Upper lobe of left lung (tissue), 6 donors: ENCODE measurements at places on chromosomes 2 and 18. TPM values are rescaled to one million over a fixed set of nuclear protein-coding genes. Genes with fewer than 3 reads are reported as not detected.

DNA sequence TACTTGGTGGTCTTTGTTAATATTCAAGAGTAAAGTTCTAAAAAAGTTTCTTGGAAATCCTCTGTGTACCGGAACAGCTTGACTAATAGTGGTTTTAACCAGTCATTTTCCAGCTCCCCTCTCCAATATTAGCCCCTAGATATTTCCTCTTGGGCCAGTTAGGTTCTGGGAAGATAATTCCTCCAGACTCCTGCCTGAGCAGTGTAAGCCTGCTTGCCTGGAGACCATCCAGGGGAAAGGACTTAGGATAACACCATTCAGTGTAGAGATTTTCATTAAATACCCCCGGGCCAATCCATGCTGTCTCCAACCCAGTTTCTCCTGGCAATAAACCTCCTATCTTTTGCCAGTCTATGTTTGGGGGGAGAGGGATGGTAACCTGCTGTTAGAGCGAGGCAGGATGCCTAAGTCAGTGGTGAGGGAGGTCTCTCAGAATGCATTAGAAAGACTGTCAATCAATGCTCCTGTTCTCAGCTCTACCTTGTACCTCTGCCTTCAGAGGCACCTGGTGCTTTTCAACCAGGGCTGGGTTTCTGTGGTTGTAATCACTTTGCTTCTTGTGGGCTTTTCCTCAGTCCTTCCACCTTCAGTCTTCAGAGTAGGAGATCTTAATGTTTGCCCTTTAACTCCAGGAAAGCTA is 186.4 kb downstream of the RNF152 start:
- DNase-seq: no peak
- H3K27ac ChIP-seq: no peak overlapping the region
- H3K36me3 ChIP-seq: no peaks in the 10 kb centered on the region
- H3K4me1 ChIP-seq: no peaks in the 10 kb centered on the region

GRCh38 chr2:126655051-126655450 is 907 bp upstream of the GYPC start:
- peaks cover 53% of the 10 kb centered on the region for H3K4me1 ChIP-seq
- no peak for DNase-seq
- no peak overlapping the region for H3K4me3 ChIP-seq

The SLC9A2 gene
- total RNA-seq: not detected

The SATB2 gene
- 3.0 TPM for total RNA-seq

The RNU2-63P gene
- total RNA-seq: not detected

DNA sequence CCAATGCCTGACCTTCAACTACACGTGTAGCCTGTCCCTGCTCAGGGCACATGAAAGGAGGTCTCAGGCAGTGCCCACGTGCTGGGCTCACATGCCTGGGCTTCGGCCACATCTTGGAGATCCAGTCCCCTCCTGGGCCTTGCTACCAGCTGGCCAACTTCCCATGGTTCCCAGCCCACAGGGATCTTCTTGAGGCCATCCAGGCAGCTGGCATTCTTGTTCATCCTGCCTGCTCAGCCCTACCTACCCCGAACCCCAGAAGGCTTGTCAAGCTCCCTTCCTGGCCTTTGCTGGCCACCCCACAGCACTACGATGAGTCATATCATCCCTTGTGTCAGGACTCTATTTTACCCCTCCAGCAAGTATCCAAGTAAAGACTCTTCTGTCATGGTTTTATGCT is 97.1 kb downstream of the ZBTB7C start:
- peaks cover 6% of the 10 kb centered on the region for H3K4me1 ChIP-seq

- no peaks in the 10 kb centered on the region for H3K4me1 ChIP-seq
- H3K27ac ChIP-seq: no peak overlapping the region
- H3K36me3 ChIP-seq: no peaks in the 10 kb centered on the region
- no peaks in the 10 kb centered on the region for H3K27me3 ChIP-seq
- H3K4me3 ChIP-seq: no peak overlapping the region
Observed at GRCh38 chr2:5720426-5720825, 28.2 kb downstream of the SOX11 start.

- no peaks in the 10 kb centered on the region for H3K27me3 ChIP-seq
- no peak overlapping the region for H3K4me3 ChIP-seq
- no peak for DNase-seq
- H3K27ac ChIP-seq: no peak overlapping the region
- H3K36me3 ChIP-seq: no peaks in the 10 kb centered on the region
- H3K4me1 ChIP-seq: peaks cover 24% of the 10 kb centered on the region
Observed at GRCh38 chr2:12858786-12859185, 142.1 kb downstream of the TRIB2 start.

DNA sequence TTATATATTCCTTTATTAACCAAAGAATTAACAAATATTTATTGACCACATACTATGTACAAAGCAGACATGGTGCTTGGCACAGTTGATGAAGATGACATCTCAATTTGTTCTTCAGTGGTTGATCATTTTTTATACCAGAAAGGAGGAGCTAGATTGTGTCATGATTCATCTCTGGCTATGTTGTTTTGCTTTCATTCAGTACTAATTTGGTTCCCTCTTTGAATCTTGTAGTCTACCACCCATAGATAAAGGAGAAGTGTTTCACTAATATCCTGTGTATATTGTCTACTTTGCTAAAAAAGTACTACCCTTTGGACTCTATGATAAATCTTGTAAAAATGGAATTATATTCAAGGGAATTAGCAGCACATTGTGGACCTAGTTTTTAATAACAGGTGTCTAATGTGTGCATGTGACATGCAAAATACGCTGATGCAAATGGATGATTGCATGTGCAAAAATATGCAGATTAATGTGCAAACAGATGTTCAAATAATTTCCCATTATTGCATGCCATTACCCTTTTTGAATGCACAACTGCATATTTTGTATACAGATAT is 313.2 kb upstream of the ZEB2 start:
- no peak for DNase-seq
- H3K4me3 ChIP-seq: no peak overlapping the region
- no peaks in the 10 kb centered on the region for H3K27me3 ChIP-seq
- H3K4me1 ChIP-seq: no peaks in the 10 kb centered on the region
- no peak overlapping the region for H3K27ac ChIP-seq

DNA sequence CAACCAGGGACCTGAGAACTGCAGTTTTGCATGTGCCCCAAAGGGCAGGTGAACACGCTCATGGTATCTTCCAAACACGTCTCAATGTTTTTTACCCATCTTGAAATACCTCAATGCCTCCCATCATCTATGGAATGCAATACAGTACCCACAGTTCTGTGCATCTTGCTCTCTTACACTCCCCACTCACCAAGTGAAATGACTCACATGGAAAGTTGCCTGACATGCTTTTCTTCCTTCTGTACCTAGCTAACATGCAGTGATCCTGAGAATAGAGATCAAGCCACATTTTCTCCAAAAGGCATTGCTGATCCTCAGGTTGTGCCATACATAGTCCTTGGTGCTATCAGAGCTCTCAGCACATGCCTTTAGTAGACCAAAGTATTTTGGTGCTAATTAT is 373.9 kb downstream of the GPD2 start:
- no peaks in the 10 kb centered on the region for H3K27me3 ChIP-seq
- no peak overlapping the region for H3K4me3 ChIP-seq
- H3K4me1 ChIP-seq: no peaks in the 10 kb centered on the region

DNA sequence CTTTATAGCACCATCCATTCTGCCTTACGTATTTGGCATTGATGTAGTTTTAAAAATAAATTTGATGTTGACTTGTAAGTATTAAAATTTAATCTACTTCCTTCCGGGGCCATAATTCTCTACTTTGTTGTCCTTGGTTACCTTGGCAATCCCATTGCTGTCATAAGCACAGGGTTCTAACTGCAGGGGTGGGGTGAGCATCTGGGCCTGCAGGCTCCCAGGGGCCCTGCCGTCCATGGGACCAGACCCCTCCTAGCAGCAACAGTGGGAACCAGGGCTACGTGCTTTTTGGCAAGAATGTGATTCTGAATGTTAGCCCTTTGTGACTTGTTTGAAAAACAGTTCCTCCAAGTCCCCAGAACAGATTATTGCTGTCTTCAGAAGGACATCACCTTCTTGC is 4.9 kb downstream of the ASAP2 start:
- no peak for DNase-seq
- peak overlapping the region; percentile 32 for H3K27ac ChIP-seq
- H3K36me3 ChIP-seq: no peaks in the 10 kb centered on the region
- H3K27me3 ChIP-seq: no peaks in the 10 kb centered on the region
- H3K4me1 ChIP-seq: peaks cover 46% of the 10 kb centered on the region

The PJVK gene
- total RNA-seq: 3.7 TPM

The RNF125 gene
- total RNA-seq: 4.6 TPM

The ALLC gene
- not detected for total RNA-seq

The GREB1L gene
- 0.20 TPM for total RNA-seq

DNA sequence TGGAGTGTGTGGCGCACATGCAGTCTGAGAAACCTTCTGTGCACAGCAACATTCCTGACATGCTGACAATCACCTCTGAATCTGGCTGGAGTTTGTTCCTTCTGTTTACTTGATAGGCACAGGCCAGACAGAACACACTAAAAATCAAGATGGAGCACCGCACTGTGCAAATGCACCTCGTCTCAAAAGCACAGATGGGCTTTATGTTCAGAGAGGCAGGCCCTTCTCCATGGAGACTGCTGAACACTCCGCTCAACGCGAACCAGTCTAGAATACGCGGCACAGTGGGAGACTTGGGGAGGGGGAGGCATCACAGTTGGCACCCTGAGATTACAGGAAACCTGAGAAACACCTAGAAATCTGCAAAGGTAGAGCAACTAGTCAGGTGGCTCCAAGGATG is 58.4 kb upstream of the DNMT3A start:
- no peak for DNase-seq
- H3K4me3 ChIP-seq: no peak overlapping the region
- H3K4me1 ChIP-seq: no peaks in the 10 kb centered on the region
- H3K27ac ChIP-seq: no peak overlapping the region
- H3K36me3 ChIP-seq: no peaks in the 10 kb centered on the region

GRCh38 chr2:128813352-128814034 is 494.8 kb upstream of the HS6ST1 start:
- H3K27me3 ChIP-seq: no peaks in the 10 kb centered on the region
- H3K27ac ChIP-seq: no peak overlapping the region
- H3K4me1 ChIP-seq: no peaks in the 10 kb centered on the region
- no peaks in the 10 kb centered on the region for H3K36me3 ChIP-seq

DNA sequence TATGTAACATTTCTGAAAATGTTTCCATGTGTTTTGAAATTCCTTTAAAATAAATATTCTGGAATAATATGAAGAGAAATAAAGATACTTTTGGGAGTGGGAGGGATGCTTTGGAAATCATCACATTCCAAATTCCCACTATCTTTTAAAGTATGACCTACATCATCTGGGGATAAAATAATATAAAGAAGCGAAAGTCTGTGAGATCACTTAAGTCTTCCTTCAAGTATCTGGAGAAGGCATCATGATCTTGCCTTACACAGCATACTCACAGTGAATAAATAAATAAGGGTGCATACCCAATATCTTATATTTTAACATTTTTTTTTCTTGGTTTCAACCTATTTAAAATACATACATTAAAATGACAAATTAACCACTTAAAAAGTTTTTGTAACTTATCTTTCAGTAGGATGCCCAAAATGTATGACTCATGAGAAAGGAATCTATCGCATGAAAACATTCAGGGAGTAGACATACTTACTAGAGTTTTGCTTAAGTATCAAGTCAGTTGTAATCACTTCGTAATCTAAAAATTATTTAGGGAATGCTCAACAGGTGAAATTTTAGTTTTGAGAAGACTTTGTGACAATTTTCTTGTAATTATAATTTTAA is 248.3 kb upstream of the COL3A1 start:
- no peak overlapping the region for H3K27ac ChIP-seq
- no peak for DNase-seq
- H3K4me3 ChIP-seq: no peak overlapping the region
- H3K36me3 ChIP-seq: no peaks in the 10 kb centered on the region
- H3K27me3 ChIP-seq: no peaks in the 10 kb centered on the region

The ANKRD30B gene
- not detected for total RNA-seq

The UGT1A10 gene
- total RNA-seq: not detected

DNA sequence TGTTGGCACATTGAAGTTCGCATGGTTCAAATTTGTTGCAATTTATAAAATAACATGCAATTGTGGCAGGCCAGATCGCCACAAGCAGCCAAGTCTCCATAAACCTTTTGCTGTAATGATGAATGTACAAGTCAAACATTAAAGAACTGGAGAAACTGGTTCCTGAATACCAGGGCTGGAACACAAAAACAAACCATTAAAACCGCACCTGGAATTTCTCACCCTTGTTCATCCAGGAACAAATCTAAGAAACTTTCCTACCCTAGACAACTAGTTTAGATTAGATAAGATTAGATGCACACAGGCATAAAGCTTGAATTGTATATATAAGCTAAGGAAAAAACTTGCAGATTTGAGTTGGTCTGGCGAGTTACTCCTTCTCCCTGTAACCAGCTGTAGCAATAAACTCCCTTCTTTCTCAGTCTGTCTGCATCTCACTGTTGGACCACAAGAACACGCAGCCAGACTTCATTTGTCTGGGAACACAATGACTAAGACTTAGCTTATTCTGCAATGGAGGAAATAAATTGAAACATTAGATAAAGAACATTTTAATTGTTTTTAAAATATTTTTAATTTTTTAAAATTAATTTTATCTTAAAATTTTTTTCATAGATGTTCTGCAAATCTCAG is 1835.5 kb upstream of the LRRTM1 start:
- H3K27me3 ChIP-seq: no peaks in the 10 kb centered on the region
- H3K4me1 ChIP-seq: no peaks in the 10 kb centered on the region
- no peak for DNase-seq
- no peak overlapping the region for H3K27ac ChIP-seq
- H3K36me3 ChIP-seq: no peaks in the 10 kb centered on the region

DNA sequence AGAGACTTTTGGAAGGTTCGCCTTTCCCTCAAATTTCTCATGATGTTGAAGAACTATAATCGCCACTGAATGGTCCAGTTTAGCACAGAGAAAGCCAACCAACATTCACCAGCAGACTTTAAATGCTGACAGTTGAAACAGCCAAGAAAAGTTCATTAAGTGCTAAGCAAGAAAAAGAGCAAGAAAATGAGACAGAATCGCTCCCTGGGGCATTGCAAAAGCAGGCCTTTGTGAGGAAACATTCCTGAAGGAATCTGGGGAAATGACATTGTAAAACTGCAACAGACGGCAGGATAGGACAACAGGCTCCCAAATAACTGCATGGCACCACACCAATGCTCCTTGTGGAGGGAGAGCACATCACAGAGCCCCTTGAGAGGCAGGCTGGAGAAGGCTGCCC is 269.3 kb upstream of the ID2 start:
- no peaks in the 10 kb centered on the region for H3K27me3 ChIP-seq
- no peak overlapping the region for H3K4me3 ChIP-seq
- H3K27ac ChIP-seq: peak overlapping the region; percentile 39

DNA sequence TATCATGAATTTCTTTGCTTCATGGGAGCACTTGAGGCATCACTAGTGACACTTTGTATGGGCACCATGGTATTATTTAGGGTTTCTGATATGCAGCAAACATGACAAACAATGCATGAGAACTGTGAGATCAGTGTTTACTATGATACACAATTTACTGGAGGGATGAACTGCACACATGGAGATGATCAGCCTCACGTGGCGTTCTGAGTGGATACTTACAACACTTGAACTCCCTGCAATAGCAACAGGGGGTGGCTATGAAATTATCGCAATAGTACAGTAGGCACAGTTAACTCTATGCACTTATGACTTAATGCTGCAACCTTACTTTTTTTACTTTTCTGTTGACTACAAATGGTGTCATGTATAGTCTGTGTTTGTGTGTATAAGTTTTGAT is 18.5 kb upstream of the UGT1A8 start:
- no peak for DNase-seq
- no peaks in the 10 kb centered on the region for H3K27me3 ChIP-seq
- H3K36me3 ChIP-seq: no peaks in the 10 kb centered on the region
- no peak overlapping the region for H3K4me3 ChIP-seq
- H3K4me1 ChIP-seq: no peaks in the 10 kb centered on the region

The ERFE gene
- not detected for total RNA-seq

- H3K27me3 ChIP-seq: no peaks in the 10 kb centered on the region
- H3K4me1 ChIP-seq: peaks cover 16% of the 10 kb centered on the region
- no peaks in the 10 kb centered on the region for H3K36me3 ChIP-seq
- H3K4me3 ChIP-seq: no peak overlapping the region
Observed at GRCh38 chr18:61635901-61636528, 256.8 kb downstream of the RNF152 start.
